ENCODE measurements at places on chromosomes 11 and 22.

- no peak for DNase-seq
These were observed 2.7 kb upstream of the EIF3M start for GRCh38 chr11:32580967-32581366.

DNA sequence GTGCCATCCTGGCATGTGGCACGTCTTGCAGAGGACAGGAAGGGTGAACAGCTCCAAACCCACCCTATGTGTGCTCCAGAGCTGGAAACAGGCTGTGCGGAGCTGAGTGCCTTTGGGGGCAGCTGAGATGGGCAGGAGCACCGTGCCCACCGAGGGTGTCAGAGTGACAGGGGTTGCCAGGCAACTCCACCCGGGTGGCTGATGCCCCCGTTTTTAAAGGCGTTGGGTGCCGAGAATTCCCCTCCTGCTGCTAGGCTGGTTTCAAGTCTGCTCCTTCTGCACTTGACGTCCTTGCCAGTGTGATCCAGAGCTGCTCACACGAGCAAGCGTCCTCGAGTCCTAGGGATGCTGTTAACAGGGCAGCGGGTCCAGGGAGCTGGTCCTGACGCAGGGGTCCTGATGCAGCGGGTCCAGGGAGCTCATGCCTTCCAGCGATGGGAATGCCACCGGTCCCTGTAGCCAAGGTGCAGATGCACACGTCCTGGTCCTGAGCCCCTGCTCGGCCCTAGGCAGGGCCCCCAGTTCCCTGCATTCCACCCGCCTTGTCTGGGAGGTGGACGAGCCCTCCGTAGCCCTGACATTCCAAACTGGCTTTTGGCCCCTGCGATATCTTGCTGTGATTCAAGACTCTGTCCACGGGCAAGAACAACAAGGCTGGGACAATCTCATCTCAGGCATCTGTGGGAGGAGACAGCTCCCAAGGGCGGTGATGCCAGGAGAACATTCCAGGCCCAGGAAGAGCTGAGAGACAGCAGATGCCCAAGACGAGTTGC lies 4.9 kb downstream of the KCNQ1 start:
- no peak for DNase-seq

GRCh38 chr11:11916981-11917399 lies 75.2 kb downstream of the USP47 start:
- DNase-seq, result no peak

- no peak for DNase-seq
These were observed 17.1 kb downstream of the APOBEC3H start for GRCh38 chr22:39114112-39114511.

DNA sequence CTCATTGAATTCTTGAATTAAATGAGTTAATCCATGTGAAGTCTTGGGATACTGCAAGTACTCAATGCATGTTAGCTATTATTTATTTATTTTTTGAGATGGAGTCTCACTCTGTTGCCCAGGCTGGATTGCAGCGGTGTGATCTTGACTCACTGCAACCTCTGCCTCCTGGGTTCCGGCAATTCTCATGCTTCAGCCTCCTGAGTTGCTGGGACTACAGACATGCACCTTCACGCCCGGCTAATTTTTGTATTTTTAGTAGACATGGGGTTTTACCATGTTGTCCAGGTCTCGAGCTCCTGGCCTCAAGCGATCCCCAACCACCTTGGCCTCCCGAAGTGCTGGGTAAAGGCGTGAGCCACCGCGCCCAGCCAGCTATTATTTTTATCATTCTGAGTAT lies 9.4 kb downstream of the MMP7 start:
- no peak for DNase-seq

GRCh38 chr11:65434057-65434666 lies 11.6 kb downstream of the NEAT1 start:
- no peak for DNase-seq

- no peak for DNase-seq
These were observed 13.3 kb downstream of the RRAS2 start for GRCh38 chr11:14345668-14346067.

DNA sequence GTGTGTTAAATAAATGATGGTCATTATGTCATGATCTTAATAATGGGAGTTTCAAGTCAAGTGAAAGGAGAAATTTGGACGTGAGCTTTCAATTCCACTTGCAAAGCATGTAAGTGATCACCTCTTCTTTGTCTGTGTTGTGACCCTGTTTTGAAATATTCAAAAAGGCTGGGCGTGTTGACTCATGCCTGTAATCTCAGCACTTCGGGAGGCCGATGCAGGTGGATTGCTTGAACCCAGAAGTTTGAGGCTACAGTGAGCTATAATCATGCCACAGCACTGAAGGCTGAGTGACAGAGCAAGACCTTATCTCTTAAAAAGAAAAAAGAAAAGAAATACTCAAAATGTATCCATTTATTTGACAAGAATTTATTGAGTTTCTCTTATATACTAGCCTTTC lies 32.9 kb upstream of the EED start:
- no peak for DNase-seq

- no peak for DNase-seq
These were observed 50.2 kb downstream of the PITPNB start for GRCh38 chr22:27868732-27869282.

GRCh38 chr11:9951807-9952206 lies 287.9 kb downstream of the SWAP70 start:
- DNase-seq, result no peak

- DNase-seq, result no peak
These were observed 107.2 kb downstream of the MAML2 start for GRCh38 chr11:96235751-96236150.

DNA sequence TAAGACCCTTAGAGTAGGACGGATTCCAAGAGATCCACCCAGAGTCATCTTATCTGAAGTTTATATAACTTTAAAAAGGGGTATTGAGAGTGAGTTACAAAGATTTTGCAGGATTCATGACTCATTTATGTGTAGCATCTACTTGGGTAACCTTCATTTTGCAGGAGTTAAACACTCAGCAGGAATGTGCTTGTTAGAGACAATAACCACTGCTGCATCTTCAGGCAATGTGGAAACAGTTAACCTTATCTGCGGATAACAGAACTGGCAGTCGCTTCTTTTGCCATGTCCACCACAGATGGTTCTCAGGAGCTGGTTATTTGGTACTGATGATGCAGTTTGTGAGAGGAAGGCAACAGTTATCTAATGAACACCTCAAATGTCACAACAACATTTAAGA lies 417.9 kb upstream of the DDI1 start:
- DNase-seq, result no peak

GRCh38 chr11:62446091-62446490 lies 27.3 kb downstream of the SCGB1A1 start:
- no peak for DNase-seq

GRCh38 chr22:40512426-40513136 lies 123.9 kb downstream of the MRTFA start:
- no peak for DNase-seq

DNA sequence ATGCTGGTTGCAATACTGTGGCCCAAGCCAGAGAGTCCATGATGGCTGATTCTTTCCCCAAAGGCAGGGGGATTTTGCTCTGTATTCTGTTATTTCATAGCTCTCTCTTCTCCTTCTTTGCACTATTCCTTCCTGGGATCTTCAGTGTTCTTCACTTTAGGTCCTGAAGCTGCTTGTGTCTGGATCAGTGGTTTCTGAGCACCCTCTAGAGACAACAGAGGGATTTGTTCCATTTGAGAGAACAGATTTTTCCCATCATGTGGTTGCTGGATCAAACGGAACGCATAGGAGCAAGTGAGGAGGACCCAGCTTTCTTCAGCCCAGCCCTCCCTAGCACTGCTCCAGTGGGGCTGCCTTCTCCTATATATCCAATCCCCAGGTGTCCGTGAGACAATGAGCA lies 68.7 kb upstream of the SYN3 start:
- no peak for DNase-seq

GRCh38 chr11:28697920-28698827 lies 590.0 kb downstream of the METTL15 start:
- no peak for DNase-seq

- no peak for DNase-seq
These were observed 1.0 kb upstream of the PKNOX2 start for GRCh38 chr11:125163431-125164063.

GRCh38 chr11:92087725-92088537 lies 136.7 kb upstream of the FAT3 start:
- DNase-seq, result no peak

DNA sequence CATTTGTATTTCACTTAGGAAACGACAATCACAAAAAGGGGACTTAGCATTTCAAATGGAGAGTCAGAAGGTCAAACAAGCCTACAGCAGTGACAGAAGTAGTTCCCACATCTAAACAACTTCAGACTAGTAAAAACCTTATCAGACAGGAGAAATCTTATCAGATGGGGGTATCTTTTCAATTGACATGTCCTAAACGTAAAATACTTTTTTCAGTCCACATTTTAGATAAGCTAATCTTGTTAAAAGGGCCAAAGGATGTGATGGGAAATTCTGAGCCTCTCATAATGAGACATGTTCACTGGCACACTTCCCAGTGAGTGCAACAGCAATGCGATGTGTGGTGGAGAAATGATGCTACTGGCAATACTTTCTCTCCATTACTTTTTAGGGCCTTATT lies 2.4 kb downstream of the MAPK1 start:
- DNase-seq, result no peak

DNA sequence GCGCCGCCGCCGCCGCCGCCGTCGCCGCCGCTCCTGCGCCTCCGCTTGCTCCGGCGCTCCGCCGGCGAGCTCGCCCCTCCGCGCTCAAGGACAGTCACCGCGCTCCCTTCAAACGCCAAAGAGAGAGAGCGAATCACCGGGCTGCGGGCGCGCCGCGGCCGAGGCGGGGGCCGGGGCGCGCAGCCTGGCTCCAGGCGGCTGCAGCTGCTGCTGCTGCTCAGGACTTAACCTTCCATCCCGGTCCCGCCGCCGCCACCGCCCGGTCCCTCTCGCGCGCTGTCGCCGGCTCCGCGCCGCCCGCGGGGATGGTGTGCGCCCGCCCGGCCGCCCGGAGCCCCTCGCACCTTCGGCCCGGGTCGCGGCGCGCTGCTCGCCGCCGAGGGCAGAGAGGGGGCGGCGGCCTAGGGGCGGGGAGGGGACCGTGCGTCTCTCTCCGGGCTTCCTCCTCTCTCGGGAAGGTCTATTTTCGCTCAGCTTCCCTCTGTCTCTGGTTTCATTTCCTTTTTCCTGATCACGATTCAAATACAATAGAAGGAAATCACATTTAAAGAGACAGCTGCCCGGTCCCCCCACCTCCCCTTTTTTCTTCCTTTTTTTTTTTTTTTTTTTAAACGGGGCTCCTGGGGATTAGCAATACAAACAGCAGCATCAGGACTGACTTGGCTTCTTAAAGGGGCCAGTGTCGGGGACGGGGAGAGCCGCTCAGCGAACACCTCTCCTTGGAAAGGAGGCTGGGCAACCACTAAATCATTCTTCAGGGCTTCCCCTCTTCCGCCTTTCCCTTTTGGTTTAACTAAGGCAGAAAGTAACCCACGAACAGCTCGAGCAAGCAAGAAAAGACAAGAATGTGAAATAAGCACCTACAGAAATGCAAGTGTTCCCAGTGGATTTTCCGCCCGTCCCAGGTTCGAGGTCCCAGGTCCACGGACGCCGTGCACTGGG lies 22.1 kb downstream of the LMO2 start:
- DNase-seq, result peak; percentile 30

DNA sequence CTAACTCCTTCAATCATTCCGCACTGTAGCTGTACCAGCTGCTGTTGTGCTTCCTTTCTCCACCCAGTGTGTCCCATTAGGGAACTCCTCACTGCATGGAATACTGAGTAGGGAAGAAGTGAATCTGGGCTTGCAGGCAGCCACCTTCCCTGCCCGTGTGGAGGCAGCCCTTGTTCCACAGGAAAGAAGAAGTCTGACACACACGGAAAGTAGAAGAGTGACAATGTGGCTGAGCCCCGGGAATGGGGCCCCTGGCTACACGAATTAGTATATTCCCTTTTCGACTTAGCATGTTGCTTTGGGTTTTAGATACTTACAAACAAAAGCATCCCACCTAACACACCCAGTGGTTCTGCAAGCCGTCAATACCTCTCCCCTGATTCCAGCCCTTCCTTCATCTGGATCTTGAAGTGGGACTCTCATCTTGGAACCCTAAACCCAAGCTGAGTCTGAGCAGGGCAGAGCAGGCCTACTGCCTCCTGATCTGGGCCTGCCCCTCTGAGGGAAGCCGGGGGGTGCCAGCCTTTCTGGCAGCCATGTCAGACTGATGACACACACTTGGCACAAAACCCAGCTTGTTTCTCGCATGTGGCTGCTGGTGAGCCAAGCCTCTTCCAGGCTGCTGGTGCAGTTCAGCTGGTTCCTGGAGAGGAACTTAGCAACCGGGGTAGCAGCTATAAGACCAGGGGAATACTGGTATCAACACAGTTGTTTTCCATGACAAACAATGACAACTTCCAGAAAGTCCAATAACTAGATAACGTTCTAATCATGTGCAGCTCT lies 71.6 kb downstream of the C11orf58 start:
- no peak for DNase-seq

DNA sequence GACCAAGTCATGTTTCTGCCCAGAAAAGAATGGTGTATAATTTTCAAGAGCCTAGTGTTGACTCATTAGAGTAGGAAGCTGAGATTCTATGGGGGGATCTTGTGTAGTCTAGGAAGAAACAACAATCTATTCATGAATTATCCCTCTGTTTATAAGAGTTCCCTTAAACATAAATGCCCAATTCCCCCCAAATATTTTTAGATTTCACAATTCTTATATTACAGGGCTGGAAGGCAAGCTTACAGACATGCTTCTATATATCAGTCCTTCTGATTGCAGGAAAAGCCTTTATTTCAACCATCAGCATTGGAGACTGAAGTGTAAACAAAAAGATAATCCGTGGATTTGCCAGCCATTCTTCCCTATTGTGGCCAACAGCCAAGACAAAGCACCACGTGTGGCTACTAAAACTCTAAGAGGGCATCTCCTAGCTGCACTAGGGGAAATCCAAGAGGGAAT lies 71.4 kb downstream of the NAT10 start:
- DNase-seq, result no peak

- no peak for DNase-seq
These were observed 136.0 kb downstream of the SWAP70 start for GRCh38 chr11:9799886-9800285.

- DNase-seq, result no peak
These were observed 74.2 kb upstream of the SLC25A18 start for GRCh38 chr22:17489101-17489500.

- DNase-seq, result no peak
These were observed 70.8 kb downstream of the MED15 start for GRCh38 chr22:20578192-20578591.

DNA sequence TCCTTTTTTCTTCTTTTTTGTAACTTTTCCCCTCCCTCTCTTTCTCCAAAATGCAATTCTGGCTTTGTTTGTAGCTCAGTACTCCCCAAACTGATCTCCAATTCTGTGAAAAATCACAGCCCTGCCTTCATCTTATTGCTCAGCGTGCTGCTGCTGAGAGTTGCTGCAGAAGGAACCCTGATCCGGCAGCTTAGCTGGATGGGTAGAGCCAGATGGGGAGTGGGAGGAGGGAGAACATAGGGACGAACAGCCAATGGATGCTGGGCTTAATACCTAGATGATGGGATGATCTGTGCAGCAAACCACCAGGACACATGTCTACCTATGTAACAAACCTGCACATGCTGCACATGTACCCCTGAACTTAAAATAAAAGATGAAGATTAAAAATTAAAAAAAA lies 47.5 kb upstream of the E2F8 start:
- no peak for DNase-seq

All from CD4-positive, alpha-beta T cell treated with Interferon alpha-2 for 1 hour (primary cell).